ENCODE measurements at places on chromosomes 3 and 15.

DNA sequence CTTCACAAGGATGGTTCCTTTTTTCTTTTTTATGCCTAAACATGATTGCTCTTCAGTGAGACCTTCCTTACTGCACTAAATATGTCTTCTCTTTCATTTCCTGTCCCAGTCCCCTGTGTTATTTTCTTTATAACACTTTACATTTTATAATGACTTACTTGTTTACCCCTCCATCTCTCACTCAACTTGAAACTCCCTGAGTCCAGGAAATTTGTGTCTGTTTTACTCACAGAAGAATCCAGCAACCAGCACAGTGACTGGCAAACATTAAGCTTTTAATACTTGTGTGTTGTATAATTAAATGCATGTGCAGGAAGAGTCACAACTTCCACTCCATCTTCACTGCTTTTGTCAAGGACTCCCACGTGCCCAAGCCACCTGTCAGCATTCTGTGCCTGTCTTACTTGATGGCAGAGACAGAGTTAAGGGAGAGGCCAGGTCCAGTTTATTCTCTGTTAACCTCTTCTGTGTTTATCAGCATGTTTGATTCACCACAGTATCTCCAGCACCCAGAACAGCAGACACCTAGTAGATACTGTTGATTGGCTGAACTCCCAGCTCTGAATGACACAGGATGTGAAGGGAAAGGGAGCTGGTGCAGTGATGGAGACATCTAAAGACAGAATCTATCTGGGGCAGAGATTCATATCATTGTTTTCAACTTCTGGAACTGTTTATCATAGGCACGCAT lies 42.8 kb downstream of the SSR3 start:
- H3K27me3 ChIP-seq = peaks cover 12% of the 10 kb centered on the region
- DNase-seq = no peak
- H3K27ac ChIP-seq = no peak overlapping the region
- peaks cover 2% of the 10 kb centered on the region for H3K4me1 ChIP-seq

DNA sequence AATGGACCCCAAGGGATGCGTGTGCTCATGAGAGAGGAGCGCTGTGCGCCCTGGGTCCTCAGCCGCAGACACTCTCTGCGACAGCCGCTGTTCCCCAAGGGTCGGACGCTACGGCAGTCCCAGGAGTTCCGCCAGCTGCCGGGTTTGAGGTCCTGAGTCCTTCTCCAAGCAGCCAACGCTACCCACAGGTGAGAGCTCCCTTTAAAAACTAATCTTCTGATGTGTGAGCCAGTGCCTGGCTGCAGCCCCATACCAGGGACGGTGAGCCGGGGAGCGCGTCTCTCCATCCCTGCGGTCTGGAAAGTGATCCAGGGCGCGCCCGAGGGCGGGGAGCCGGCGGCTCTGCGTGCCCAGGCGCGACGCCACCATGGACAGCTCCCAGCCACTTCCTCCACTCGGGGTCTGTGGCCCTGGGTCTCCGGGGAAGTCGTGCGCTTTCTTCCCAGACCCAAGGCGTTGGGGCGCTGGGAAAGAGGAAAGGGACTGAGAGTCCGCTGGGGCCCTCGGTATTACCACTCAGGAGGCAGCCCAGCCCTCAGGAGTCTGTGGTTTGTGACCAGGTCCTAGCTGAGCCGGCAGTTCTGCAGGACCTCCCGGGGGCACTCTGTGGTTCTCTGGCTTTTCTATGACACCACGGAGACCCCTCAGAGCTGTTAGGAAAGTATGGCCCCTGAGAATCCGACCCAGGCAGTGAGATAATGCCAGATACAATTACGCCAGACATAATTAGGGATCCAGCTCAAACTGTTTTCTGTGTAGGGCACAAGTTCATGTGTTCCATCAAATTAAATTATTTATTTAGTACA lies 1.4 kb downstream of the CEMIP start:
- peaks cover 2% of the 10 kb centered on the region for H3K4me1 ChIP-seq
- no peak overlapping the region for H3K27ac ChIP-seq
- peak; percentile 17 for DNase-seq
- H3K36me3 ChIP-seq = no peaks in the 10 kb centered on the region

DNA sequence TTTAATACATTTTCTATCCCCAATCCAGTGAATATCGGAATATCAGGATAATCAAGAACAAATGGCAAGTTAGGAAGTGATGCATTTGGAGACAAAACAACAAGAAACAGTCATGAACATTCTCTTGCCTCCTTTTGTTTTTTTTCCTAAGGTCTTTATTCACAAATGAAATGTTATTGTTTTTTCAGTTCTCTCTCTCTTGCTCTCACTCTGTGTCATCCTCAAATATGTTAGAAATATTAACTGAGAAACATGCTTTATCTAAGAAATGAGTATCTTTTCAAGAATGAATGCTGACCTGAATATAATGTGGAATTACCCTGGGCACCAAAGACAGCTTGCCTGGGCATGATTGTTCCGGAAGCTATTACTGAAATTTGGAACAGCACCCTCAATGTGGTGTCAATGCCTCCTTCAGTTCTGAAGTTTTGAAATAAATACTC lies 51.3 kb downstream of the RBMS3 start:
- no peaks in the 10 kb centered on the region for H3K27me3 ChIP-seq
- no peak for DNase-seq
- no peak overlapping the region for H3K27ac ChIP-seq
- no peaks in the 10 kb centered on the region for H3K36me3 ChIP-seq
- H3K4me1 ChIP-seq = no peaks in the 10 kb centered on the region

- no peaks in the 10 kb centered on the region for H3K27me3 ChIP-seq
- H3K4me1 ChIP-seq = no peaks in the 10 kb centered on the region
- no peak overlapping the region for H3K4me3 ChIP-seq
- H3K36me3 ChIP-seq = peaks cover 18% of the 10 kb centered on the region
Observed at GRCh38 chr15:88480981-88481380, 13.5 kb downstream of the MRPS11 start.

DNA sequence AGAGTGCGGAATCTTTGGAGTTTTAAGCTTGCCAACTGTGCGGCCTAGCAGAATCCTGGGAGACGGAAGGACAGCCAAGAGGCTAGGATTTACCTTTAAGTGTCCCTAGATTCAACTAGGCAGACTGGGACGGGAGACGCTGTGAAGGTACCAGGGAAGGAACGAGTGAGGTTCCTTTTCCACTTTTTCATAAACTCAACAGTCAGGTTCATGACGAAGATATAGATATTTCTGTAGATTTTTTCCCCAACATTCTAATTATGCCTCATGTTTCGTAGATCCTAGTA lies 564 bp upstream of the GABPB1 start:
- peak overlapping the region; percentile 81 for H3K4me3 ChIP-seq
- peaks cover 13% of the 10 kb centered on the region for H3K36me3 ChIP-seq

DNA sequence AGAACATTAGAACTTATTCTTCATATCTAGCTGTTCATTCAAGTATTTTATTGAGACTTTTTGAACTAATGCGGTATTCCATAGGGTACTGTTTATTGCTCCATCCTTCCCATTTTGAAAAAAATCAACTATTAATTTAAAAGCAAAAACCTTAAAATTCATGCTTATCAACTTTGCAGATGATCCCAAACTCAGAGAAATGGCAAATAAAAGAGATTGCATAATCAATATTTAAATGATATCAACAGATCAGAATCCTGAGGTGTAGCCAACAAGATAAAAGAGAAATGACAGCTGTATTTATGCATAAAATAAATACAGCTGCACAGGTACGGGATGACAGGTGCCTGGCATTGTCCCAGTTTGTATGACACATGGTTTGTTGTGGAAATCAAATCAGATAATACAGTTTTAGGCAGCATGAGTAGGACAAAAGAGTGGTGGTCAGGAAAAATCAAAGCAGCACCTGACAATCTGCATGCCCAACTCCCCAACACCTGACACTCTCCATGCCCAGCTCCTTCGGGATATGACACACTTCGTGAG lies 42.4 kb upstream of the CMTM8 start:
- no peak for DNase-seq
- H3K4me1 ChIP-seq = no peaks in the 10 kb centered on the region
- no peaks in the 10 kb centered on the region for H3K27me3 ChIP-seq

GRCh38 chr3:171375666-171376595 lies 84.3 kb downstream of the TNIK start:
- no peak for DNase-seq
- H3K4me3 ChIP-seq = no peak overlapping the region
- H3K4me1 ChIP-seq = no peaks in the 10 kb centered on the region
- H3K27me3 ChIP-seq = no peaks in the 10 kb centered on the region

DNA sequence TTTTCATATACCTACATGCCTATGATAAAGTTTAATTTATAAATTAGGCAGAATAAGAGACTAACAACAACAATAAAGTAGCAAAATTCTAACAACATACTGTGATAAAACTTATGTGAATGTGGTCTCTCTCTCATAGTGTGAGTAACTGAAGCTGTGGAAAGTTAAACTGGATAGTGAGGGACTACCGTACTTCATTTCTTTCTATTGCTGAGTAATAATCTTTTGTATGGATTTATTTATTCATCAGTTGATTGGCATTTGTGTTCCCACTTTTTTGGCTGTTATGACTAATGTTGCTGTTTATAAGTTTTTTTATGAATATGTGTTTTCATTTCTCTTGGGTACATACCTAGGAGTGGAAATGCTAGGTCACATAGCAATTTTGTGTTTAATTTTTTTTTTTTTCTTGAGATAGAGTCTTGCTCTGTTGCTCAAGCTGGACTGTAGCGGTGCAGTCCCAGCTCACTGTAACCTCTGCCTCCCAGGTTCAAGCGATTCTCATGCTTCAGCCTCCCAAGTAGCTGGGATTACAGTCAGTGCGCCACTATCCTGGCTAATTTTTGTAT lies 41.0 kb downstream of the RNF111 start:
- no peak overlapping the region for H3K4me3 ChIP-seq
- H3K27ac ChIP-seq = no peak overlapping the region
- H3K36me3 ChIP-seq = peaks cover 17% of the 10 kb centered on the region
- no peak for DNase-seq
- H3K27me3 ChIP-seq = no peaks in the 10 kb centered on the region

DNA sequence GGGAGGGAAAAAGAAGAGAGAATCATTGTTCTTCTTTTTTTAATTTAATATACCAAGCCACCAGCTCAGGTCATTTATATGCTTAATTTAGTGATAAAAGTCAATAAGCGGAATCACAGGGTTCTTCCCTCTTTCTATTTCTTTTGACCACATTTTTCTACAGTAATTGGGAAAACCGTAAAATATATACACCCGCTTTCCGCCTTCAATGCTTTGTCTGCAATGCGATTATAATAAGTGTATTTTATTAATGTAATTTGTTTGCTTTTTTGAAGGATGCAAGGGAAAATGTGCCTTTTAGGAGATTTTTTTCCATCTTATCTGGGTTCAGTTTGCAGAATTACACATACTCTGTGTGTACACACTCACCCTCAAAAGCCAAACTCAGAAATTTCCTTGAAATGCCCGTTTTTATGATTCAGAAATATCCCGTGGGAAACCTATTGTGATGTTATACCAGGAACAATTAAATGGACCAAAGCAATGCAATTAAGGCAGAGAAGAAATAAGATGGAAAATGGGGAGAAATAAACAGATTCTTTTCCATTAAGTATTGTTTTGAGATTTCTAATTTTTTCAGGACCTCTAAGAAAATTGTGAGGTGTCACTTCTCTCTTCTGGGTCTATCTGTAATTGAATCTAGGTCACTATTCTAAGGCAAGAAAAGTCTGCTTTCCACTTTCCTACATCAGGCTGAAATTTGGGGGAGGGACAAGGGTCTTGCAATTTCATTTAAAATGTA lies 8.3 kb downstream of the SOX14 start:
- no peaks in the 10 kb centered on the region for H3K4me1 ChIP-seq
- H3K27ac ChIP-seq = no peak overlapping the region
- DNase-seq = no peak

GRCh38 chr3:189324538-189325138 lies 152.9 kb downstream of the TPRG1 start:
- H3K27me3 ChIP-seq = no peaks in the 10 kb centered on the region
- peak overlapping the region; percentile 83 for H3K27ac ChIP-seq
- no peaks in the 10 kb centered on the region for H3K36me3 ChIP-seq
- peak; percentile 98 for DNase-seq

GRCh38 chr15:25930931-25931330 lies 67.8 kb upstream of the ATP10A start:
- no peaks in the 10 kb centered on the region for H3K36me3 ChIP-seq
- H3K4me3 ChIP-seq = no peak overlapping the region
- H3K27ac ChIP-seq = no peak overlapping the region
- H3K4me1 ChIP-seq = no peaks in the 10 kb centered on the region
- H3K27me3 ChIP-seq = no peaks in the 10 kb centered on the region
- DNase-seq = no peak

GRCh38 chr3:191328383-191328961 lies 722 bp upstream of the CCDC50 start:
- H3K27me3 ChIP-seq = peaks cover 3% of the 10 kb centered on the region
- H3K4me1 ChIP-seq = peaks cover 4% of the 10 kb centered on the region
- no peaks in the 10 kb centered on the region for H3K36me3 ChIP-seq
- peak overlapping the region; percentile 90 for H3K4me3 ChIP-seq
- peak overlapping the region; percentile 33 for H3K27ac ChIP-seq

- H3K27ac ChIP-seq = no peak overlapping the region
- no peaks in the 10 kb centered on the region for H3K36me3 ChIP-seq
- H3K4me3 ChIP-seq = no peak overlapping the region
- DNase-seq = no peak
- no peaks in the 10 kb centered on the region for H3K4me1 ChIP-seq
Observed at GRCh38 chr3:196215493-196216020, 777 bp upstream of the SLC51A start.

- peaks cover 11% of the 10 kb centered on the region for H3K4me1 ChIP-seq
Observed at GRCh38 chr3:55584030-55584429, 96.9 kb upstream of the WNT5A start.

- H3K27ac ChIP-seq = no peak overlapping the region
- H3K36me3 ChIP-seq = no peaks in the 10 kb centered on the region
- no peaks in the 10 kb centered on the region for H3K4me1 ChIP-seq
- H3K4me3 ChIP-seq = no peak overlapping the region
- DNase-seq = peak; percentile 6
- H3K27me3 ChIP-seq = no peaks in the 10 kb centered on the region
Observed at GRCh38 chr3:30112902-30113484, 493.4 kb upstream of the TGFBR2 start.

DNA sequence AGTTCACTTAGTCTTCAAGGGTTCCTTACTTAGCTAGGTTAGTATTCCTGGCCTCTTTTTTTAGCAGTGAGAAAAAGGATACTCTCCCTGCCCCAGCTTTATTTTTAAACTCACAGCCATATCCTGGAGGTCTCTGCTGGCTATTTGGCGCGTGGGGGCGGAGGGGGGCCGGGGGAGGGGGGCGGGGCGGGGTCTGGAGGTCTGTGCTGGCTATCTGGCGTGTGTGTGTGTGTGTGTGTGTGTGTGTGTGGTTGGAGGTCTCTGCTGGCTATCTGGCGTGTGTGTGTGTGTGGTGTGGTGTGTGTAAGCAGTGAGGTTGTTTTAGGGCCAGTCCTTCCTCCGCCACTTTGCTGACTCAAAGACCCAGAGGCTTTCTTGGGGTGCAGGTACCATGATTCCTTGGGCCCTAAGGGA lies 579 bp upstream of the PLAAT1 start:
- no peak overlapping the region for H3K27ac ChIP-seq
- peaks cover 16% of the 10 kb centered on the region for H3K27me3 ChIP-seq
- H3K4me3 ChIP-seq = peak overlapping the region; percentile 27
- no peaks in the 10 kb centered on the region for H3K36me3 ChIP-seq
